ENCODE measurements at places on chromosomes 6 and 20.

DNA sequence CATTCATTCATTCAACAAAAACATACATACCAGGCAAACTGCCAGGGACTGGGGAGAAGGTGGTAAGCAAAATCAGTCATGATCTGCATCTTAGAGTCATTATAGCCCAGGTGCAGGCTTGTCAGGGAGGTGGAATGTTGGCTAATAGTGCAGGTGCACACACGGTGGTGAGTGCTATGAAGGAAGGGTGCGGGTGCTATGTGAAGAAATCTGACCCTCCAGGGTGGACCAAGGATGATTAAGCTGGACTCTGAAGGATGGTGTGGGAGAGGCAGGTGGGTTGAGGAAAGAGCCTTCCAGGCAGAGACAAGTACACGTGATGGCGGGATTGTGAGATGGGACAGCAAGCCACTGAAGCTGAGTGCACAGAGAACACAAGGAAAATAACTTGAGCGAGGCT, 77.4 kb downstream of the B3GAT2 start:
- DNase-seq: no peak

GRCh38 chr6:37283671-37284151, 25.8 kb upstream of the TMEM217 start:
- DNase-seq: peak; percentile 50

DNA sequence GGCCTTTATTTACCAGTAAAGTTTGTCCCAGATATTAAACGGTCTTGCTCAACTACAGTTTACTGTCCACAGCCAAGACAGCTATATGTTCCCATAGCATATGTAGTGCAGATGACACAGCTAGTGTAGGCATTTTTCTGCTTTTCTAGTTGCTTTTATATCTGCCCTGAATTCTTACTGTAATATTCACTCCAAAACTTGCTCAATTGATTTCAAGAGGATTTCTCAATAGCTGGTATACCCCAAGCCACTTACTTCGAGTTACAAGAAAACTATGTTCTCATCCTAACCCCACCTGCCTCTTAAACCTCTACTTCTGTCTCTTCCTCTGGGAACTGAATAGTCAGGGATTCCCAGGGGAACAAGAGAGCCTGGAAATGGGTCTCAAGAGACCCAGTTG, 18.9 kb upstream of the ROS1 start:
- DNase-seq: no peak

DNA sequence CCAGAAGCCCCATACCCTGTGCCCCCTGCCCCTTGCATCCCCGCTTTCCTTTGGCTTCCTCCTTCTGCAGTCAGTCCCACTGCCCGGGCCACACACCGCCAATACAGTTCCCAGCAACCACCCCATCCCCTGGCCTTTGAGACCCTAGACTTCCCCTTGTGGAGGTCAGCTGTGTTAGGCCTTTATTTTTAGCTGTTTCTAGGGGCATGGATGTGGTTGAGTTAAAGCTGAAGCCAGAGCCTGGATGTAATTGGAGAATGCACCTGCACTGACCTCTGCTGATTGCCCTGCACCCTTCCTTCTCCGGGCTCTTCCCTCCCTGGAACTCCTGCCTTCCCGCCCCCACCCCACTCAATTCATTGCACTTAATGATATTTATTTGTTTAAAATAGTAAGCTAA, 33.9 kb downstream of the LYRM2 start:
- no peak for DNase-seq

- DNase-seq: no peak
Observed at GRCh38 chr20:50724851-50725723, 6.3 kb upstream of the PARD6B start.

DNA sequence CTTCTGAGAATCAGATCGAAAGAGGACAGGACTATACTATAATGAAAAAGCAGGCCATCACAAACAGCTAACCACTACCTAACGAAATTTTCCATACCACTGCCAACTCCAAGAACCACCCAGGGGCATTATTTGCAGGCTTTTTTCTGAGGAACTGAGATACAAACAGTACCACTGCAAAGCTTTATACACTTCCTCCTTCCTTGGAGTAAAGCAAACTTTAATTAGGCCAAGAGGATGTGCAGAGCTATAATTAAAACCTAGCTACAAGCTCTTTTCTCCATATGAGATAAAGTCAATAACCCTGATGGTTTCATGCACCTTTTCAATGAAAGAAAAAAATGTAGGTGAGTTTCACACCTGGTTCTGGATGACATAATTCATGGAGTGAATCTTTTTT, 68.5 kb downstream of the ELOVL5 start:
- no peak for DNase-seq

DNA sequence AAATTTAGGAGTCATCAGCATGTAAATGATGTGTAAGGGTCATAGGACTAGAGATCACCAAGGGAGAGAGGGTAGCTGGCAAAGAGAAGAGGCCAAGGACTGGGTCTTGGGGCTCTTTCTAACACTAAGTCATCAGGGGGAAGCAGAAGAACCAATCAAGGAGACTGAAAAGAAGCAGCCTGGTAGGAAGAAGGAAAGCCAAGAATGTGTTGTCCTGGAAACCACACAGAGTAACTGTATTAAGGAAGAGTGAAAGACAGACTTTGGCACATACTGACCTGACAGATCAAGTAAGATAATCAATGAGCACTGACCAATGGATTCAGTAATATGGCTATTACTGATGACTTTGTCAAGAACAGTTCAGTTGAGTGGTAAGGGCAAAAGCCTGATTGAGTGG, 42.3 kb upstream of the LAMA4 start:
- DNase-seq: no peak

DNA sequence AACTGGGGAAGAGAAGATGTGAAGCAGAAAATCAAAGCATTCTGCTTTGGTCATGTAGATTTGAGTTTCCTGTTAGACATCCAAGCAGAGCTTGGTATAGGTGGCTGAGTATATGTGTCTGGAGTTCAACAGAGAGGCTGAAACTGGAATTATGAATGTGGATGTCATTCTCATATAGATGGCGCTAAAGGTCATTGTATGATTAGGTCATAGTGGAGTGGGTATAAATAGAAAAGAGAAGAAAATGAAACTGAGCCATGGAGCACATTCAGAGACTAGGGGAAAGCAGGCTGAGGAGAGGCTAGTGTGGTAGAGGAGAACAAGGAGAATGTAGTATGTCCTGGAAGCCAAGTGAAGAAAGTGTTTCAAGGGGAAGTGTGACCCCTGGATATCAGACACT, 295.6 kb upstream of the PLN start:
- no peak for DNase-seq

GRCh38 chr20:53805895-53806384, 212.3 kb upstream of the ZNF217 start:
- no peak for DNase-seq

DNA sequence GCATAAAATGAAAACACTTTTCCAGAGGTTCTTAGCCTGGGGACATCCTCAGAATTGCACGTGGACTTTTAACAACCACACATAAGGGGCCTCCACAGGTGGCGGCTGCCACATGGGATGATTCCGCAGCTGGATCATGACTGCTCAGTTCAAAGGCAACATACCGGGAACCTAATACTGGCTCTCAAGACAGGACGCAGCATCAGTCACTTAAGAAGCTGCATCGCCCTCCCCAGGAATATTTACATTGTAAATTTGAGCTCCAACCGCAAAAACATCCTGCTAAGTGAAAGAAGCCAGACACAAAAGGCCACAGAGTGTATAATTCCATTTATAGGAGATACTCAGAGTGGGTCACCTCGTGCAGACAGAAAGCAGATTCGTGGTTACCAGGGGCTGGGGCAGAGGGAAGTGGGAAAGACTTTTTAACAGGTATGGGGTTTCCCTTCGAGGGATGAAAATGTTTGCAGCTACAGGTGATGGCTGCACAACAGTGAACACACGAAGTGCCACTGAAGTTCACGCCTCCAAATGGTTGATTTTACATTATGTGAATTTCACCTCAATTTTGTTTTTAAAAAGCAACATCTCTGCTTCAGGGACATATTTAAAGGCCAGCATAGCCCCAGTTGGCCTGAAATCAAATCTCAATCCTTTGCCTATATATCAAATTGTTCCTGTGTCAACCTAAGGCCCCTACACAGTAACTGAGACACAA, 141.5 kb downstream of the BMP7 start:
- DNase-seq: no peak

GRCh38 chr6:33211666-33212422, 3.5 kb downstream of the RING1 start:
- no peak for DNase-seq

- no peak for DNase-seq
Observed at GRCh38 chr20:56899506-56899905, 270.4 kb downstream of the TFAP2C start.

GRCh38 chr6:24643920-24644319, 2.1 kb downstream of the KIAA0319 start:
- no peak for DNase-seq

GRCh38 chr20:63499338-63499969, 571 bp upstream of the EEF1A2 start:
- no peak for DNase-seq

GRCh38 chr20:51540580-51540979, 1.9 kb downstream of the NFATC2 start:
- DNase-seq: no peak

DNA sequence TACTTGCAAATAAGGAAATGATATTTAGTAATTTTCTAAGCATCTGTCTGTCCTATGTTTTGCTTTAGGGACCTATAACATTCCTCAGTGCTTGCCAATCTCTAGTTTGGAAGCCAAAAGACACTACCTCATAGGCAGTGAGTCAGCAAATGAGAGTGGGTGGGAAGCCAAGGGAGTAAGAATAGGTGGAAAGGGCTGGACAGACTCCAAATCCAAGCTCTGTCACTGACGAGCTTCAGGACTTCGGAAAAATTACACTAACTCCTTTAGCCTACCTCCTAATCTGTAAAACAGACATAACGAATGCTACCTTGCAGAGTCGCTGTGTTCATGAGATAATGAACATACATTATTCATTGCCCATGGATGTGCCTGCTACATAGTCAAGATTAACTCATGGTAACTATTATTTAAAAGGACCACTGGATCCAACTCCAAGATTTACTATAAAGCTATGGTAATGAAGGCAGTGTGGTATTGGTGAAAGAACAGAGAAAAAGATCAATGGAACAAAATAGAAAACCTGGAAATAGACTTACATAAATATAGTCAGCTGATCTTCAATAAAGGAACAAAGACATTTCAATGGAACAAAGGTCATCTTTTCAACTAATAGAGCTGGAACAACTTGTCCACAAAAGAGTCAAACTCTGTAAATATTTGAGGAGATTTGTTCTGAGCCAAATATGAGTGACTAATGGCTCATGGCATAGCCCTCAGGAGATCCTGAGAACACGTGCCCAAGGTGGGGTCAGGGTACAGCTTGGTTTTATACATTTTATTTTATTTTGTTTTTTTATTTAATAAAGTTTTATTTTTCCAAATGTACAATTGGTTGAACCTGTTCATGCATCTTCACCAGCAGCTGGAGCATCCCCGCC, 64.1 kb downstream of the FAM50B start:
- peak; percentile 90 for DNase-seq

- no peak for DNase-seq
Observed at GRCh38 chr6:125789167-125789566, 1.6 kb upstream of the NCOA7 start.

DNA sequence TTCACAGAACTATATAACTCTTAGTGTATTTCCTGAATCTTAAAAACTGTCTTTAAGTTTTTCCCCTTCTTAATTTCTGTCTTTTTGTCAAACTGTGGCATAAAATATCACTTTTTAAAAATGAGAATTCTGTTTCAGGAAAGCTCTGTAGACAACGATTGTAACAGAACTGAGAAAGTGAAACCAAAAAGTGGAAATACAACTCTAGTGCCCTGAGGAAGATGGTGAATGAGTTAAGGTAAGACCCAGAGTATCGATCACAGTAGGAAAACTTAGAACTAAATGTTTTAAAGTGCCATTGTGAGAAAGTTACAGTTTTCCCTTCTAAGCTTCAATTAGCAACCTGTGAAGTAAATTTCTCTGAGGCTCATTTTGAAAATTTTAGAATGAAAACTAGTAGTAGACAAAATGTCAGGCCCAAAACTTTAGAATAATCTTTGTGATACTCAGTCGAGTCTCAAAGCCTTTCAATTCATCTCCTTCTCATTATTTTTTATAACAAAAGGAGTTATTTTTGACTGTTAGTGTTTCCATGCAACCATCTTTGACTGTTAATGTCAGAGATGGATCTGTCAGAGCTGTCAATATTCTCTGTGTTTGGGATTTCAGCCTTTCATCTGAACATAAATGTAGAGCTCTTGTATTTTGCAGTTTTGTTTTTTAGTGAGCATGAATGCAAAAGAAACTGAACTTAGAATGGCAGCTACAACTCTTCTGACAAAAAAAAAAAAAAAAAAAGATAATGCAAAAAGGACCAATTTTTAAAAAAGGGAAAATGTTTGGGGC, 19.0 kb upstream of the TRDN start:
- no peak for DNase-seq

GRCh38 chr6:72946774-72947173, 278.5 kb downstream of the KHDC1L start:
- no peak for DNase-seq

- no peak for DNase-seq
Observed at GRCh38 chr6:148898376-148899014, 151.7 kb downstream of the UST start.

DNA sequence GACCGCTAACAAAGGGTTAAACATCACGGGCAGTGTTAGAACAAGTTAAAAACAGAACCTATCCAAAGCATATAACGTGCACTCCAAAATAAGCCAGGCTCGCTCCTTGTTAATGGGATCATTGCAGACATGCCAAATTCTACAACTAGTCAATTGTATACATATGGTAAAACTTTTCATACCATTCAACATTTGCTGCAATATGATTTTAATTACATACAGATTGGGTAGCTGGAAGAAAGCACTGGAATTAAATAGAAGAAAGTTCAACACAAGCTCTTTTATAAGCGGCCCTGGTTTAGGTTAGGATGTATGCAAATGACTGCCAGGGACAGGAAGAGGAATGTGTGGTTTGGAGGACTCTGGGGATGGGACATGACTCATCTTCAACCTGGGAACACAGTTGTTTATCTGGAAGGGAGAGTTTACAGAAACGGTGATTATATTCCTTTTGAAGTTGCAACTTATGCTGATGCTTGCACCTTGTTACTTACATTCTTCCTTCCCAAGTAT, 62.5 kb upstream of the TIAM2 start:
- DNase-seq: no peak

DNA sequence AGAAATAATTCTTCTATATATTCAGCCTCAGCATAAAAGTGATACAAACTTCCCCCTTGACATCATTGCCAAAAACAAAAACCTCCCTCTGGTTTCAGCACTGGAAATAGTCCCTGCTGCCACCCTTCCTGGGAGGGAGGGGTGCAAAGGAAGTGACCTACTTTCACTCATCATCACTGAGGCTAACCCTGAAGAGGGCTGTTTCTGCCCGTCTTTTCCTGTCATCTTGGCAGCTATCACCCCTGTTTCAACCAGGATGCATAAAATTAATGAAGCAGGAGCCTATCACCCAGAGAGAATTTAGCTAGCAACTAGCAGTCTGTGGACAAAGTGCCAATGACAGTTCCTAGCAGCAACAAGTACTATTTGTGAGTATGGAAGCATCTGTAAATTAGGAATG, 397.8 kb downstream of the LAMA2 start:
- no peak for DNase-seq

DNA sequence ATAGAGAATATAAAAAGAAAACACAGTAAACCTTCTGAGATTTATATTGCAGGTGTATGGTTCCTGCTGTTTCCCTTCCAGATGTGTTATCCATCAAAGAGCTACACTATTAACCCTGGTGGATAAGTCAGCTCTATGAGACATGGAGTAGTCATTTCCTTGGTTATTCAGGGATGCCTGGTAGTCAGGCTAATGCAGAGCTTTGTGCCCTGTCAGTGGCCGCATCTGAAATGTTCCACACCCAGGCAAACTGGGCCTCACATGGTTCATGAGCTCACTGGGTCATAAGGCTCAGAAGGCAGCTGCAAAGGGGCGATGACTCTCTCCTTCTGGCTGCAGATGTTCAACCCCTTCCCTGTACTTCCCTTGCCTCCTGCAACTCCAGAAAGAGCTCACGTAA, 473.6 kb downstream of the EPHA7 start:
- DNase-seq: no peak
